ENCODE measurements at places on chromosomes 7 and 10. TPM values are rescaled to one million over a fixed set of nuclear protein-coding genes. Genes with fewer than 3 reads are reported as not detected.

The AKR1C3 gene
- total RNA-seq = 36.2 TPM

The NEUROG3 gene
- total RNA-seq = not detected

The CNNM1 gene
- 0.23 TPM for total RNA-seq

The UCN3 gene
- total RNA-seq = not detected

The MBL2 gene
- total RNA-seq = not detected

The AGBL3 gene
- 2.5 TPM for total RNA-seq

The GFRA1 gene
- 10.3 TPM for total RNA-seq

The SEMA3D gene
- total RNA-seq = 50.7 TPM

The LRMDA gene
- 17.9 TPM for total RNA-seq

The IKZF1 gene
- 24.4 TPM for total RNA-seq

The ZNF503 gene
- total RNA-seq = 32.1 TPM

DNA sequence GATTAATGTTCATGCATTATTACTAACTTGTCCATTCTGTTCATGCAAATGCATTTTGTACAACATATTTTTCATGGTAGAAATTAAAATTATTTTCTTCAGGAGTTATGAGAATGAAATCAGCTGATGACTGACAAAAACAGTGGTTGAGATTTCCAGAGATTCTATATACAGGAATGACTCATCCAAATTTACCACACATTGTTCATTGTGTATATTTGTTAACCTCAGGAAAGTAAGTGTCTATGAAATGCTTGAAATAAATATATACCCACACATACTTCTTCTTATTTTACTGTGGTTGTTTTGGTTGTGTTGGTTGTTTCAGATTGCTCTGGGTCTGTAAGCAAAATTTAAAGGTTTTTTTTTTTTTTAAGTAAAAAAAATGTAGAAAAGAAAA lies 108.1 kb upstream of the SP8 start:
- no peak for DNase-seq
- H3K27me3 ChIP-seq = no peaks in the 10 kb centered on the region
- no peak overlapping the region for H3K27ac ChIP-seq
- no peaks in the 10 kb centered on the region for H3K4me1 ChIP-seq
- no peaks in the 10 kb centered on the region for H3K36me3 ChIP-seq
- no peak overlapping the region for H3K4me3 ChIP-seq

DNA sequence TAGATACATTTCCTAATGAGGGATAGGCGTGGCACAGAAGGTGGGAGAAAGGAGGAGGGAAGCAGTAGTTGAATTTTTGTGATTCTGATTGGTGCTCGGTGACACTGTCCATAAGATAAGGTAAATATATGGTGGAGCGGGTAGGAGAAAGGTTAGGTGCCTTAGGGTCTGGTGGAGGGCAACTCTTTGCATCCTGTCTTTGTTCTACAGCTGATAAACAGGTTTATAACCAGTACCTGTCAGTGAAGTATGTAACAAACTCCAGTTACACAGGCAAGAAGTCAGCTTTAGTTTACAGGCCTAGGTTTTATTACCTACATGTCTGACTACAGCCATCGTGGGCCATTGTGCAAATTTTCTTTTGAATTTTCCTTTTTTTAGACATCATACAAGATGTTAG lies 10.9 kb upstream of the FAM180A start:
- no peak overlapping the region for H3K4me3 ChIP-seq
- H3K36me3 ChIP-seq = no peaks in the 10 kb centered on the region
- H3K4me1 ChIP-seq = peaks cover 6% of the 10 kb centered on the region
- peak overlapping the region; percentile 100 for H3K27ac ChIP-seq
- no peaks in the 10 kb centered on the region for H3K27me3 ChIP-seq
- DNase-seq = no peak

DNA sequence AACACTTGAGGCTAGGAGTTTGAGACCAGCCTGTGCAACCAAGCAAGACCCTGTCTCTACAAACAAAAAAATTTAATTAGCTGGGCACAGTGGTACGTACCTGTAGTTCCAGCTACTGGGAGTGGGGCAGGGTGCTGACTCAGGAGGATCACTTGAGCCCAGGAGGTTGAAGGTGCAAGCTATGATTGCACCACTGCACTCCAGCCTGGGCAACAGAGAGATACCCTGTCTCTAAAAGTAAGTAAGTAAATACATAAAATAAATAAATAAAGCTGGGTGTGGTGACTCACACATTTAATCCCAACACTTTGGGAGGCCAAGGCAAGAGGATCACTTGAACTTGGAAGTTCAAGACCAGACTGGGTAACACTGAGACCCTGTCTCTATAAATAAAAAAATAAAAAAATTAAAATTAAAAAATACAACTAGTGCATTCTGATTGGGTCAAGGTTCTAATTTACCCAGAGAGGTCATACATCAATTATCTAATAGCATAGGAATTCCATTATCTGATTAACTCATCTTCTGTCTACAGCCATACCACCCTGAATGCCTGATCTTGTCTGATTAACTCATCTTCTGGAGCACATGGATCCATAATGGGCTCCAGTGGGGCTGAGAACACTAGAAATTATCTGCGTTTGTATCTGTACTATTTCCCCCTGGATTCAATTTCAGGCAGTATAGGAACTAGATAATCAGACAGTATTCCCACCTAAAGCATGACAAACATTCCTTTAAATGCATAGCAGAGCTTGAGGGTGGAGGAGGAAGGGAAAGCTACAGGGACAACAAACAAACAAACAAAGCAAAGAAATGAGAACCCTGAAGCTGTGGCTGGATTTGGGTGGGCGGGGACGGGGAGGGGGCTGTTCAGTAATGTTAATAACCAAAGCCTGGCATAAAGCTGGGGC lies 21.0 kb upstream of the HILPDA start:
- H3K36me3 ChIP-seq = no peaks in the 10 kb centered on the region
- no peaks in the 10 kb centered on the region for H3K27me3 ChIP-seq
- no peak overlapping the region for H3K4me3 ChIP-seq
- no peak overlapping the region for H3K27ac ChIP-seq

DNA sequence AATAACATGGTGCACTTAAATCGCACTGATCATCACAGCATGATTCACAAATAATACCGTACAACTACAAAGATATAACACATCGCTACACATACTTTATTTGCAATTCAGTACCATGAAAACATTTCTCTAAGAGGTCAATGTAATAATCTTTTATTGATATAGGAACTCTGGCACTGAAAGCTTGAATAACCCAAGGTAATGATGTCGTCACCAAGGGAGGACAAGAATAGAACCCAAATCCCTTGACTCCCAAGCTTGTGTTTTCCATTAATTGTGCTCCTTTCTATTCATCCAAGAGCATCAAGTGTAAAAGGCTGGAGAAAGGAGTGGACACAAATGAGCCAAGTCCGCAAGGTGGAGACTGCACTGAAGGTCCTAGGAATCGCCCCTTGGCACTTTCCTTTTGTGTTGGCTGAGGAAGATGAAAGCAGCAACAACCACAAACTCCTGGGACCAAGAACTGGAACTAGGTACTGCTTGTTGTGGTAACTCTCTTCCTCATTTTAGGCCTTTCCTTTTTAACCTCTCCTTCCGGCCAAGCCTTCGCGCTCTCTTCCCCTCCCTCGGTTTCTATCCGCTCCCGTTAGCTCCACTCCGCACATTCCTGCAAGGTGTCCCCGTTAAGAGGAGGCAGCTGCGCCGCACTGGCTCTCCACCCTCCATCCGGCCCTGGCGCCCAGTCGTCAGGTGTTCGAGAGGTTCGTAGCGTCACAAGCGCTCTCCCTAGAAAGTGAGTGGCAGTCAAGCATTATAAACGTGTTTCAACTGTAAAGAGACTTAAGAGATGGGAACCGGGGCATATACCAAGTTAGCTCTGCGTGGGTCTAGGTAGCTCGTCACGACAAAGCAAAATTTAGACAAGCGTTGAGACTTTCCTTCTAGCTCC lies 1.0 kb upstream of the CBLL1 start:
- H3K4me3 ChIP-seq = peak overlapping the region; percentile 32
- H3K4me1 ChIP-seq = peaks cover 7% of the 10 kb centered on the region
- H3K27me3 ChIP-seq = no peaks in the 10 kb centered on the region
- peak; percentile 72 for DNase-seq
- no peaks in the 10 kb centered on the region for H3K36me3 ChIP-seq

DNA sequence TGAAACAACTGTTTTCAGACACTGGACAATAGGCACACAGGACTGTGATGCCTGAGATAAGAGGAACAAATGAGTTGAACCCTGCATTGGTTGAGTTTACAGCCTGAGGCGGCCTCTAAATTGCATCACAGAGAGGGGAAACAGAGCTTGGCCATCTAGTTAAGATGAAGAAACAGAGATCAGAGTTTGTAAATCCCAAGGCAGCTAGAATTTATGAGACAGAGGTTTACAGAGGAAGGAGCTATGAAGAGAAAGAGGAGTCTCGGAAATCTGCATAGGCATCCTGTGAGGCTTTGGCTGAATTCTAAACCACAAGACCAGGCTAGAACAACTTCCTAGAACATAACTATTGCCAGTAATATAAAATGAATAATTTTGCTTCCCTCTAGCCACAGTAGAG lies 41.0 kb upstream of the OIT3 start:
- no peak overlapping the region for H3K4me3 ChIP-seq
- H3K36me3 ChIP-seq = no peaks in the 10 kb centered on the region

- H3K27ac ChIP-seq = no peak overlapping the region
- no peak for DNase-seq
- H3K36me3 ChIP-seq = no peaks in the 10 kb centered on the region
Measured at GRCh38 chr7:95395755-95396135, 430 bp downstream of the PON3 start.

DNA sequence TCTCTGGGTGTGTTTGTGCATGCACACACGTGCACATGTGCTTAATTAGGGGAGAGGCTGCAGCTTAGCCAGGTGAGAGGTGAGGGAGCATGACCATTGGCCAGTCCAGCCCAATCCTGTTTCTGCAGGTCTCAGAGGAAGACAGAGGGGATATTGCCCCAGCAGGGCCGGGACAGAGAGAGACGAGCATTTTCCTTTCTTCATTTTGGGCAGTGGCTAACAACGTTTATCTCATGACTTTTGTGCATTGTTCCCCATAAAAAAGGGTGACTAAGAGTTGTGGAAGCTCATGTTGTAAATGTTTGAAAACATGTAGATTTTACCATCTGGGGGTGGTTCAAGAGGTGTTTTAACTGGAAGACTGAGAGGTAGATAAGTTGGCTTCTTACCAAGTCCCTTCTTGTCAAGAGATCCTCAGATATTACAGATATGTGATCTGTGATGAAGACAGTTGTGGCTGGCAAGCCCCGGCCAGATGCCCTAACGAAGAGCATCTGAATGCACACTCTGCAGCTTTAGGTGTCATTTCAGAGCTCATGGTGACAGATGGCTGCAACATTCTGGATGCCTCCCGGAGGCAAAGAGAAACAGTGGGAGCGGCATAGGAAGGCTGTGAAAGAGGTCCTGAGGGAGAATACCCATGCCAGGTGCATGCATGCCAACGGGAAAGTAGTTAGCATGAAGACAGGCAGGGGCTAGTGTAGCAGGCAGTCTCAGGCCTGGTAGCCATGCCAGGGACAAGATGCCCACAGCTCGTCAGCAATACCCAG lies 16.7 kb upstream of the DMBT1 start:
- H3K4me3 ChIP-seq = no peak overlapping the region
- H3K27me3 ChIP-seq = no peaks in the 10 kb centered on the region
- H3K4me1 ChIP-seq = no peaks in the 10 kb centered on the region
- H3K36me3 ChIP-seq = no peaks in the 10 kb centered on the region
- DNase-seq = no peak
- H3K27ac ChIP-seq = no peak overlapping the region

DNA sequence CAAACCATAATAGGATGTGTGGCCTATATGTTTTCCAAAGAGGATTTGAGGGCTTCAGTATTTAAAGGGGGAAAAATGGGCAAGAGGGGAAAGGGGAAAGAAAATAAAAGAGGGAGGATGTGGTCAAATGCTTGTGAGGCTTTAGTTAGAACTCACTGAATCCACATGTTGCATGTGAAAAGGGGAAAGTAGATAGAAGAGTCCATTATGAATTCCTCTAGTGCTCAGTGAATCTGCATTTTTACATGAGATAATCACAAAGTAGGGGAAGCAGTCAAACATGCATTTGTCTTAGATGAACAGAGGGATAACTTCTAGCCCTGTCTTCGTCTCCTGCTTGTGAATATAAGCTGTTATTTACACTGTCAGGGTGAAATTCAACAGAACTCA lies 24.6 kb upstream of the AKAP9 start:
- no peak overlapping the region for H3K4me3 ChIP-seq
- no peak for DNase-seq
- no peaks in the 10 kb centered on the region for H3K4me1 ChIP-seq

DNA sequence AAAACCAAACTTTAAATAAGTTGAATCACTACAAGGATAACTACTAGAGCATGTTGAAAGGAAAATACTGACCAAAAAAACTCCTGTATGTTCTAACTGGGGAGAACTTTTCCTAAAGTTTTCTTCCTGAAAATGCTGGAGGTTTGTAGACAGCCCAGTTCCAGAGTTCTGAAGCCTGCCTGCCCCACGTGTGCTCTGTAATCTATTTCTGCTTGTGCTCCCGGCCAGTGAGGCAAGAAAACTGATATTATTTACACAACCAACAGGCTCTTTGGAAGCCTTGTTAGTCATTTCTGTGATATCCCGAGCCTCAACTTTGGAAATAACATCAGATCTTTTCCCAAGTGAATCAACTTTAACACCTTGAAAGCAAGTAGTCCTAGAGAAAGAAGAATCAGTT lies 46.7 kb downstream of the ZFAND4 start:
- H3K27me3 ChIP-seq = no peaks in the 10 kb centered on the region
- H3K36me3 ChIP-seq = peaks cover 2% of the 10 kb centered on the region
- H3K27ac ChIP-seq = no peak overlapping the region
- H3K4me3 ChIP-seq = no peak overlapping the region
- DNase-seq = no peak

GRCh38 chr10:52318136-52318701 lies 4.1 kb downstream of the DKK1 start:
- peaks cover 1% of the 10 kb centered on the region for H3K4me1 ChIP-seq
- no peaks in the 10 kb centered on the region for H3K36me3 ChIP-seq
- H3K27me3 ChIP-seq = no peaks in the 10 kb centered on the region

DNA sequence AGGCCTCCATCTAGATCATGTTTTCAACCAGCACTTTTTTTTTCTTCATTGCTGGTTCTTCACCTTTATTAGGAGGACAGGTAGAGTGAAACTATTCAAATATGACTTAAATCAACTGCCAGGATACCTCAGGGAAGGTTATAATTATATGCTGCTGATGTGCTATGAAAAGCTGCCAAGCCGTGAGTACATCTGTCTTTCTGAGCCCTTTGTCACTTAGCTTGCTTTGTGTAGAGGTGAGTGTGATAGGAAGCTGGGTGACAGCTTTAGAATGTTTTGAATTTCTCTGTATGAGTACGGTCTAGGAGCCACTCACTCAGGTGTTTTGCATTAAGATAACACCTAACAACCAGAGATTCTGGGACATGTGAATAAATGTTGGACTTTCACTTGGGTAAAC lies 365.2 kb downstream of the OTUD1 start:
- no peaks in the 10 kb centered on the region for H3K4me1 ChIP-seq
- H3K36me3 ChIP-seq = no peaks in the 10 kb centered on the region

DNA sequence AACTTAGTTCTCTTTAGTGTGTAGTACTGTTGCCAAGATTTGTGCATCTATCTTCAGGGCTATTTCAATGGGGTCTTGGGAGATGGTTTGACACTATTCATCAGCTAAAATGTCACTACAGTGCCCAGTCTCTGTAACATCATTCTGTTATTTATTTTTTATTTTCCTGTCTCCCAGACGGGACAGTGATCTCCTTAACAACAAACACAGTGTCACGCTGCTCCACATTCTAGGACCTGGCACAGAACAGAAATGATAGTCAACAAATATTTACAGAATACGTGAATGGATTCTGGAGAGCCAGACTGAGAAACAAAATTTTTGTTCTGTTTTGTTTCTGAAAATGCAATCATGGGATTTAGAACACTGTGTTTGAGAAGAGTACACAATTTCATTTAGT lies 937.7 kb upstream of the LRRN3 start:
- no peaks in the 10 kb centered on the region for H3K36me3 ChIP-seq
- DNase-seq = no peak
- H3K27me3 ChIP-seq = no peaks in the 10 kb centered on the region
- no peaks in the 10 kb centered on the region for H3K4me1 ChIP-seq
- no peak overlapping the region for H3K4me3 ChIP-seq
